ENCODE measurements at places on chromosomes 1 and 21.

- DNase-seq: no peak
Measured at GRCh38 chr1:12178511-12178910, 11.7 kb downstream of the TNFRSF1B start.

- DNase-seq: no peak
Measured at GRCh38 chr1:107480548-107481415, 339.9 kb downstream of the NTNG1 start.

- no peak for DNase-seq
Measured at GRCh38 chr1:219387211-219387610, 213.5 kb downstream of the LYPLAL1 start.

DNA sequence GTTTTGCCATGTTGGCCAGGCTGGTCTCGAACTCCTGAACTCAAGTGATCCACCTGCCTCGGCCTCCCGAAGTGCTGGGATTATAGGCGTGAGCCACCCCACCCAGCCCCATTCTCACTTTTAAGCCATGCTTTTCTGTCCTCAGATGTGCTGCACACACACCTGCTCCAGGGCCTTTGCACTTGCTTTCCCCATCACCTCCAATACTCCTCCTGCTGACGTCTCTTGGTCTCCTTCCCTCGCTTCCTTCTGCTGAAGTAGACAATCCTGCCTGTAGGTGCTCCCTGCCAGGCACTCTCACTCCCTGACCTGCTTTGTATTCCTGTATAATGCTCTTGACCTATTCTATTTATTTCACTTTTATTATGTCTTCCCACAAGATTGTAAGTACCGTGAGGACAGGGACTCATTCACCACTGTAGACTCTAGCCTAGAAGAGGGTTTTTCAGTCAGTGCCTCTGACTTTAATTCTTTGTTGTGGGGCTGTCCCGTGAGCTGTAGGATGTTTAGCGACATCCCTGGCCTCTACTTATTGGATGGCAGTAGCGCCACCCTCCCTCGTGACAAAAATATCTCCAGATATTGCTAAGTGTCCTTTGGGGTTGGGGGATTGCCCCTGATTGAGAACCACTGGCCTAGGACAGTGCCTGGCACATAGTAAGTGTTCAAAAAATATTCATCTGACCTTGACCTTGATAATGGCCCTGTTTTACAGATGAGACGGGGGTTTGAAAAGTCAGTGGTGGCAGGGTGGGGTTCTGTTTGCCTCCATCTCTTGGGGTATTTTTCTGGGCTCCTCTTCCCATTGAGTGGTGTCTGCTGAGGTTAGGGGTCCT is 4.6 kb downstream of the TNFRSF1B start:
- no peak for DNase-seq

- DNase-seq: peak; percentile 100
Measured at GRCh38 chr1:39754906-39755504, 16.1 kb downstream of the OXCT2 start.

DNA sequence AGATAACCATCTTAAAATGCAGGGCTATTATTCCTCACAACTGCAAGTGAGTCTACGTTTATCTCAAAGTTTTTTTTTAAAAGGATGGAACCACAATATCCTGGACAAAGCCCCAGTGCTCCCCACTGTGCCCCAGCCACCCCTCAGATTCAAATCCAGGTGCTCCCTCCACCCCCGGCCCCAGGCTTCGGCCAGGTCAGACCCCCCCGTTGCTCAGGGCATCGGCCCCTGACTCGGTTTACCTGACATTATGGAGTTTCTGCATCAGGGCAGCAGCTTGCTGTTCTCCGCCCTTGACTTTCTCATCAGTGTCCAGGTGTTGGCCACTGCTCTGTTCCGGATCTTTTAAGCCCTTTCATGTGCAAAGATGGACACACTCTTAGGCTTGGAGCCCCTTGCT is 72.9 kb downstream of the SCCPDH start:
- DNase-seq: no peak

- DNase-seq: no peak
Measured at GRCh38 chr1:209613400-209614150, 30.1 kb downstream of the CAMK1G start.

DNA sequence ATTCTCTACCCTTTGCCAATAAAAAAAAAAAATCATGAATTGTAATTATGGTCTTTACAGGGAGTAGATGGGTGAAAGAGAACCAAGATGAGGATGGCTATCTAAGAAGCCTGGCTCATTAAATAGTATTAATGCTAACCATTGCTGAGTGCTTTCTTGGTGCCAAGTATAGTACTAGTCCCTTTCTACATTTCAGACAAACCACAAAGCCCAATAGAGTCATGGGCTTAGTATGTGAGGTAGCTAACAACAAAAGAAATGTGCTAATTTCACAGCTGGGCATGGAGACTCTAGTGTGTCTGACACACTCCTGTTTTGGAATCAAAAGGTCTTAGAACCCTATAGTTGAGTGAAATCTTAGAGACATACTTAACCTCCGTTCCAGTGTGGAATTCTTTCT is 84.5 kb upstream of the ESRRG start:
- no peak for DNase-seq

DNA sequence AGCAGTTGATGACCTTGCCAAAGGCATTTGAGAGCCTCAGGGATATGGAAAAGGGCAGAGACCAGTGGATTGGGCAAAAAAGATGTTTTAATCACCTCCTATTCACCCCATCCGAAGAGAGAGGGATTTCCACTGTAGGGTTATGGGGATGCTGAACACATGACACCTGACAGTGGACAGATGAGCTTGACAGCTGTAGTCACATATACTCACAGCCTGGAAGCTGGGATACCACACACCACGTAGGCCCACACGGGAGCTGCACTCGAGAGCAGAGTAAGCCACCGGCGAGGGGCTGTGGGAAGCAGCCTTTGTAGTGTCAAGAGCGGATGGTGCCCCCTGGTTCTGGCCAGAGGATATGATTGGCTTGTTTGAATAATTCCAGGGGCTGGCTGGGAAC is 20.0 kb downstream of the ZBTB40 start:
- no peak for DNase-seq

DNA sequence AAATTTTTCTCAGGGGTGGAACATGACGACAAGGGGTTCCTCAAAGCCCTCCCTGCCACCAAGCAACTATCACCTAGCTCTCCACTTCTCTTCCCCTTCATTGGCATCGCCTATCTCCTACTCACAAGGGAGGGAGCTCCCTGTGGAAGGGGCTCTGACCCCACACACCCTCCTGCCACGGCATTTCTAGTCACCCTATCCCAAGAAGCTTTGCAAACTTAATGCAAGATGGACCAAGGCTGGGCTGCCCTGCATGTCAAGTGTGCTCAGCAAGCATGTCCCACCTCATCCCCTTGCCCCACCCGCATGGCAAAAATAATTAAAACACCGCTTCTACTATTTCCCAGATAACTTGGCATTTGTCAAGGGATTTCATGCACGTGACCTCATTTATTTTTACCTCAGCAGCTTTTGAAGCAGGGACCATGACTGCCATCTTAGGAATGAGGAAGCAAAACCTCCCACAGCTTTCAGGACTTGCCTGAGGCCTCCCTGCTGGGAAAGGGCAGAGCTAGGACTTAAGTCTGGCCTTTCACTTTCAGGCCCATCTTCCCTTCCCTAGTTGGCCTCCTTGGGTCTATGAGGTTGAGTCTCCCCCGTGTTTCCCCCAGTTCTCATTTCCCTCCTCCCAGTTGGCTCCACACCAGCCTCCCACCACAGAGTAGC is 161.3 kb downstream of the TSEN15 start:
- DNase-seq: no peak

DNA sequence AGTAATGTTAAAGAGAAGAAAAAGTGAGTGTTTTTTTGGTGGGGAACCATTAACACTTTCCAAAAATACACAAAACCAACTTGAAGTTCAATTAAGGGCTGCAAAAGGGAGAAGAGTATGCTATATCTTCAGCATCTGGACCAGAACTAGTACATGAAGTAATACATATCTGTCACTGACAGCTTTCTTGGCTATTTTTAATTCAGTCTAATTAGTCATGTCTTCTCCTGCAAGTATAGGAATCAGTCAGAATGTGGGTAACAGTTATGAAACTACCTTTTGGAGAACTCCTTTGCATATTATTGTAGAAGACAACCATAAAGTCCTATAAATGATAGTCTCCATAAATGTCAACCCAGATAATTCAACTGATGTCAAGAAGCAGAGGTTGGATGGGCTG is 901.2 kb downstream of the TTLL7 start:
- no peak for DNase-seq

GRCh38 chr1:169018751-169019150 is 87.7 kb upstream of the ATP1B1 start:
- no peak for DNase-seq

DNA sequence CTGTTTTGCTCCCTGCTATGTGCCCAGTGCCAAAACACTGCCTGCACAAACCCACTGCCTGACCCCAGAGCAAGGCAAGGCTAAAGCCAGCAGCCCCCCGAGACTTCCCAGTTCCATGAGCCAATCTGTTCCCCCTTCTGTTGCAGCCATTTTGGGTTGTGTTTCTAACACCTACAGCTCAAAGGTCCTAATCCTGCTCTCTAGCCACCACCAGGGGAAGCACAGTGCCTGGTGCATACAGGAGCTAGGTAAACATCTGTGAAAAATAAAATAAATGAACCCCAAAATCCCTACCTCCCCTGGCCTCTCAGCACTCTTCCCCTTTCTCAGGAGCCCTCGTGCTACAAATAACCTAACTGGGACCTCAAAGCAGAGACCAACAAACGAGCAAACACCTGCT is 190.2 kb downstream of the MATN1 start:
- DNase-seq: no peak

GRCh38 chr1:155174324-155175280 is 953 bp downstream of the TRIM46 start:
- DNase-seq: no peak

- no peak for DNase-seq
Measured at GRCh38 chr1:59673573-59674450, 140.9 kb upstream of the HOOK1 start.

DNA sequence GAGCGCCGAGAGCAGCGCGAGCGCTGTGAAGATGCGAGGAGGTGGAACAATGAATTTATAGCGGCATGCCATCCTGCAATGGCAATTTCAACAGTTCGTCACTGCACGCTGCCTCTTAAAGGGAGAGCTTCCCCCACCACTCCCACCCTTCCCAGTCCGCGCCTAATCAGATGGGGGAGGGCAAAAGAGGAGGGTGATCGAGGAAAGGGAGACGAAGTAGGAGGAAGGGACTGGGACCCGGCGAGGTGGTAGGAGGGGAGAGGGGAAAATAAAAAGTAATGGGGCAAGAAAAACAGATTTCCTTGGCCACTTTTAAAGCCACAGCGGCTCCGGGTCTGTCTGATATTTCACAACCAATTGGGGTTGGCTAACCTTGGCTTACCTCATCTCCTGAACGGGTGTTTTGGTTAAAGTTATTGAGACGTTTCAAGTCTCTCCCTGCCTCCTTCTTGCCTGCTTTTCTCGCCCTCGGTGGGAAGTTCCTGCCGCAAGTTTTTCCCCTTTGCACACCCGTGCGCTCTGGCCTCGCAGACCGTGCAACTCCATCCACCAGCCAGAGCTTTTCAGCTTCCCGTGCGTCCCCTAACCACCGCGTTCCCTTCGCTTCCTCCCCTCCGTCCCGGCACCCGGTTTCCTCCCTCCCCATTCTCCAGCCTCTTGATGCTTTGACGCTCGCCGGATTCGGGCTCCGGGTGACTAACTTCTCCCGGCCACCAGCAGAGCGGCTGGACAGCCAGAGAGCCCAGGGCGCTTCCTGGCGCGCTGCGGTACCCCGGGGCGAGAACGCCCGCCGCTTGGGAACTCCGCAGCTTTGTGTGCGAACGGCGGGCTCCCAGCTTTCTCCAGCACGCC is at the start of gene ADAMTS5:
Gene ADAMTS5, minus strand, starts transcription at position 27 of the 852 bp plus-strand sequence. CDS start 697 bp downstream, outside the sequence.
- DNase-seq: no peak

GRCh38 chr1:180614730-180615129 is 17.1 kb upstream of the XPR1 start:
- no peak for DNase-seq

DNA sequence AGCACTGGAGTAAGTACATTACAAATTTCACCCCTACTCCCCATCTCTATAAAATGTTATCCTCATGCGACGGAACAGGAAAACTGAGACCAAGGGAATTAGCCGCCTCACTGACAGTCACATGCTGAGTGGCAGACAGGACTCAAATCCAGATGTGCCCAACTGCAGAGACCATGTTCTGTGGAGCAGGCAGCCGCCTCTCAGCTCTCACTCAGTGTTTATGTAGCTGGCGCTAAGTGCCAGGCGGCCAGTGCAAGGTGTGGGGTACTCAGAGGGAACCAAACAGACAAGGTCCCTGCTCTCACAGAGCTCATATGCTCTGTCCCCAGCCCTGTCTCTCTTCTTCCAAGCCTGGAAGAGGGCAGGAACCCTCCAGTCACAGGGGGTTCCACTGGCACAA is 5.1 kb downstream of the CAPZB start:
- DNase-seq: no peak

- DNase-seq: no peak
Measured at GRCh38 chr1:71561729-71562128, 480.9 kb upstream of the ZRANB2 start.

GRCh38 chr1:247409869-247410544 is 6.0 kb upstream of the NLRP3 start:
- no peak for DNase-seq

- no peak for DNase-seq
Measured at GRCh38 chr1:66250478-66250877, 283.5 kb upstream of the SGIP1 start.

- DNase-seq: no peak
Measured at GRCh38 chr21:40422896-40423635, 423.9 kb downstream of the DSCAM start.

DNA sequence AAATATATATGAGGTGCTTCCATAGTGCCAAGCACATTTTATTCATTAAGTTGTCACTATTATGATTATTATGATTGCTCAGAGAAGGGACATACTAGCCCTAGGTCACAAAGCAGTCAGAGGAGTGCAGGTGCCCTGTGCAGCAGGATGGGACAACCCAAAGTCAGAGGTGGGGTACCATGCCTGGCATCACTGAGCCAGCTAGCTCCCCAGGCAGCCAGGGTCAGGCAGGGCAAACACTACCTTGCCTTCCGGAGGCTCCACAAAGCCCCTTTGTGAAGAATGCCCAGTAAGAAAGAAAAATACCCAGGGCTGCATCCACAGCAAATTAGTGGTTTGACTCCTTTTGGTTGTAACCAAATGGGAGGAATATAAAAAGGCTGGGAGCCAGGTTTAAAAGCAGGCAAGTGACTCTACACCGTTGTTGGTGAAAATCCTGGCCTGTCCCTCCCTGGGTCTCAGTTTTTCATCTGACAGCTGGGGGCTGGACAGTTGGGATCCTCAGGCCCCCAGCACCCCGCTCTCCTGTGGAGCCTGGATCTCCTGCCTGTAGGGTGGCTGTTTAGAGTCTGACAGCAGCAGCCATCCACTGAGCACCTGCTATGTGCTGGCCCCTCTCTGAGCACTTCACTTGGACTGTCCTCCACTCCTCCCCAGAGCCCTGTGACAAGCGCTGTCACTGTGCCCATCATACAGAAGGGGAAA is 98.8 kb downstream of the GLIS1 start:
- DNase-seq: no peak
